ENCODE measurements at places on chromosomes 11 and 22. TPM values are rescaled to one million over a fixed set of nuclear protein-coding genes. Genes with fewer than 3 reads are reported as not detected.

SLC25A18 gene
- 1.6 TPM for total RNA-seq

GNAZ gene
- 2.6 TPM for total RNA-seq

APOBEC3H gene
- 0.35 TPM for total RNA-seq

DNA sequence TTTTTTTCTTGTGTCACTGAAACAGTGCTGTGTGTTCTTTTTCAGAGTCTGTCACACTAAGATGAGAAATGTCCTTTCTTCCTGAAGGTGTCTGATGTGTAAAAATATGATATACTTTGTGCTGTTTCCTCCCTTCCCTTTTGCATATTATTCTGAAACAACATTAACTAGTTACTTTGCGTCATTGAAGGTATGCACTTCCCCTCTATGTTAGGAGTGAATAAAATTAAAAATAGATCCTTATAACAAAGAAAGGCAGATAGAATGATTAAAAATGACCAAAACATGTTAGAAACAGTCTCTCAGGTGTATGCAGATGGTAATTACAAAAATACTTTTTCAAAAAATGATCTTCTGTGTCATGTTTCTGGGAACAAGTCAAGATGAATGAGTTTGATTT, 1.6 kb upstream of the RAB30 start:
- DNase-seq: no peak

OR51A2 gene
- not detected for total RNA-seq
